ENCODE measurements at places on chromosomes 7 and 10. TPM values are rescaled to one million over a fixed set of nuclear protein-coding genes. Genes with fewer than 3 reads are reported as not detected.

DIP2C gene
- 11.2 TPM for total RNA-seq

MYL7 gene
- not detected for total RNA-seq

CUBN gene
- total RNA-seq = 0.42 TPM

HECW1 gene
- total RNA-seq = 0.35 TPM

GRCh38 chr10:58237014-58237834, 30.5 kb downstream of the IPMK start:
- no peak overlapping the region for H3K27ac ChIP-seq
- no peaks in the 10 kb centered on the region for H3K36me3 ChIP-seq
- H3K4me3 ChIP-seq = no peak overlapping the region
- no peak for DNase-seq
- no peaks in the 10 kb centered on the region for H3K4me1 ChIP-seq

DNA sequence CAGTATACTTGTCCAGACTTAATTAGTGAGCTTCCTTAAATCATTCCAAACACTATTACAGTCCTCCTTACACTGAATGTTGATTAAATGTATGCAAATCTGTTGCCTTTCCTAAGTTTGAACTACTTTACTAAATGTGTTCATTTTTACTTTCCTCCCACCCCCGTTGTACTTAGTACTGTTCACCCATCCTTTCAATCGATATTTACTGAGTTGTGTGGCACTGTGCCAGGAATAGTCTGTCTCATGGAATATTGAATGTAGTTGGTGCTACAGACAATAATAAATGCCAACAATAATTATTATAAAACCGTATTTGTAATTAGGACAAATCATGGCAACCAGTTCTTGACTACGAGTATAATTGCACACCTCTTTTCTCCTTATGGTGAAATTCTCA, 335.7 kb downstream of the GPR37 start:
- no peaks in the 10 kb centered on the region for H3K36me3 ChIP-seq
- no peak for DNase-seq
- no peaks in the 10 kb centered on the region for H3K27me3 ChIP-seq
- no peak overlapping the region for H3K4me3 ChIP-seq
- H3K27ac ChIP-seq = no peak overlapping the region
- no peaks in the 10 kb centered on the region for H3K4me1 ChIP-seq

DNA sequence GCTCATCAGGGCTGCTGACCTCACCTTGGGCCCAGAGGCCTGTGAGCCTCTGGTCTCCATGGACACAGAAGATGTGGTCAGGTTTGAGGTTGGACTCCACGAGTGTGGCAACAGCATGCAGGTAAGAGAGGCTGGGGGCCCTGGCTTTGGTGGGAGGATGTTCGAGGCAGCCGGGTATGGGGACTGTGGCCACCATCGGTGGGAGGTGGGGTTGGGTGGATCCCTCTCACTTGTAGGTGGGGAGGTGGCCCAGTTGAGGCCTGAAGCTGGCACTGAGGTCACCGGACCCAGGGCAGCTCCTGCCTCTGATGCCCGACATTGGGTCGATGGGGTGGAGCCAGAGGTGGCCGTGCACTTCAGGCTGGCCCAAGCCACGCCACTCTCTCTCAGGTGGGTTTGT, 406 bp downstream of the ZP3 start:
- H3K27me3 ChIP-seq = no peaks in the 10 kb centered on the region
- no peak overlapping the region for H3K4me3 ChIP-seq
- no peaks in the 10 kb centered on the region for H3K36me3 ChIP-seq
- H3K27ac ChIP-seq = no peak overlapping the region

GRCh38 chr7:132065989-132066603, 509.7 kb upstream of the PODXL start:
- H3K27ac ChIP-seq = peak overlapping the region; percentile 40
- no peak for DNase-seq
- no peak overlapping the region for H3K4me3 ChIP-seq
- no peaks in the 10 kb centered on the region for H3K4me1 ChIP-seq

- no peaks in the 10 kb centered on the region for H3K4me1 ChIP-seq
- no peaks in the 10 kb centered on the region for H3K36me3 ChIP-seq
- no peak for DNase-seq
- no peaks in the 10 kb centered on the region for H3K27me3 ChIP-seq
- peak overlapping the region; percentile 14 for H3K27ac ChIP-seq
These were observed 534.3 kb downstream of the PARD3 start for GRCh38 chr10:34280599-34281374.

DNA sequence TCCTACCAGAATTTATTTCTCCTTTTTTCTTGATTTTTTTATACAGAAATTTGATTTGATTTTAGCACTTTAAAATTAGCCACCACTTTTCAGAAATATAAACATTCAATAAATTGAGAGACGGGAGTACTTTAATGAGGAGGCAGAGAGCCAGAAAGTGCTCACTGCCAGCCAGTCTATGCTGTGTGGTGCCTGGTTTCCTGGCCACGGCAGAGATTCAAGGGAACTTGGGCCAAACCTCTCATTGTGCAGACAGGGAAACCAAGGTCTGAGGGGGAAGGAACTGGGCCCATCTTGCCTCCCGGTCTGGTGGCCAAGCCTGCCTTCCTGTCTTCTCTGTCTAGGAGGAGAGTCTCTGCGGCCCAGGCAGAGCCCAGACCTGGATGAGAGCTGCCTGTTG, 25.9 kb downstream of the ADAMTS14 start:
- H3K4me1 ChIP-seq = no peaks in the 10 kb centered on the region
- H3K4me3 ChIP-seq = no peak overlapping the region
- DNase-seq = no peak
- no peak overlapping the region for H3K27ac ChIP-seq
- no peaks in the 10 kb centered on the region for H3K27me3 ChIP-seq
- no peaks in the 10 kb centered on the region for H3K36me3 ChIP-seq

DNA sequence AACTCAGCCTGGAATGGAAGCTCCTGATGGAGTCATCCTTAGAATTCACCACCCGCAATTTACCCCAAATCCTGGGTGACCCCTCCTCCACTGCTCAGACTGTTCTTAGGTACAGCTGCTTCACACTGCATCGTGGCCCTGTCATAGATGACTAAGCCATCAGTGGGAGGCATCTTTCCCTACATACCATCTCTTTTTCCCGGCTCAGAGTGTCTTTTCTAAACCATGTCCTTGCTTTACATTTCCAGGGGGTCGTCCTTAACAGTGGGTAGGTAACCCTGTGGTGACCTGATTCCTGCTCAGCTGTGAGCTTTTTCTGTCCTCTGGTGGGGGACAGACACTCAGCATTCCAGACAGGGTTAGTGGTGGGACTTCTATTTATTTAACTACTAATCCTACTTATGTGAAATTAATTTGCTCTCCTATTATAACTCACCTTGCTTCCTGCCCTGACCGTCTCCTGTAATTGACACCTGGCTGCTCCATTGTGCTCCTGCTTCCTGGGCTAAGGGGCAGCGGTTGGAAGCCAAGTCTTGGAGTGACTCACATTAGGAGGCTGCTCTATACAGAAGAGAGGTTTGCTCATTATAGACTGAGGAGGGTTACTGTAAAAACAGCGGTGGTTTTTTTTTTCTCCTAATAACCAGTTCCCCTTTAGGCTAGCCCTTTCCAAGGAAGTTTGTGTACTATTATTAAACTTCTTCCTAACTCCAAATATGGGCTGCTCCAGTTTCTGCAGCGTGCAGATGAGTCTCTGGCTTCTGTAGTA, 40.6 kb downstream of the PYROXD2 start:
- no peak overlapping the region for H3K4me3 ChIP-seq
- no peaks in the 10 kb centered on the region for H3K36me3 ChIP-seq
- H3K27ac ChIP-seq = no peak overlapping the region
- no peaks in the 10 kb centered on the region for H3K4me1 ChIP-seq
- no peaks in the 10 kb centered on the region for H3K27me3 ChIP-seq
